T-helper 22 cell (primary cell): ENCODE measurements at places on chromosomes 4 and X.

DNA sequence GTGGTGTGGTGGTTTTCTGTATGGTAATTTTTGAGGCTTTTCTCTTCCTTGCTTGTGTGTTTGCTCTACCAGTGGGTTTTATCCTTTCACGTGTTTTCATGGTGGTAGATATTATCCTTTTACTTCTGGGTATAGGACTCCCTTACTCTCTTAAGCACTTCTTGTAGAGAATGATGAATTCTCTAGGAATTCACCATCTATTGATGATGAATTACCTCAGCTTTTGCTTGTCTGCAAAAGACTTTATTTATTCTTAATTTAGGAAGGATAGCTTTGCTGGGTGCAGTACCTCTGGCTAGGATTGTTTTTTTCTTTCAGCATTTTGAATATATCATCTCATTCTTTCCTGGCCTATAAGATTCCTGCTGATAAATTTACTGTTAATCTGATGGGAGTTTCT is 415.3 kb downstream of the PDGFC start:
- no peak for DNase-seq

GRCh38 chr4:48722509-48723446 is 57.3 kb downstream of the FRYL start:
- no peak for DNase-seq

DNA sequence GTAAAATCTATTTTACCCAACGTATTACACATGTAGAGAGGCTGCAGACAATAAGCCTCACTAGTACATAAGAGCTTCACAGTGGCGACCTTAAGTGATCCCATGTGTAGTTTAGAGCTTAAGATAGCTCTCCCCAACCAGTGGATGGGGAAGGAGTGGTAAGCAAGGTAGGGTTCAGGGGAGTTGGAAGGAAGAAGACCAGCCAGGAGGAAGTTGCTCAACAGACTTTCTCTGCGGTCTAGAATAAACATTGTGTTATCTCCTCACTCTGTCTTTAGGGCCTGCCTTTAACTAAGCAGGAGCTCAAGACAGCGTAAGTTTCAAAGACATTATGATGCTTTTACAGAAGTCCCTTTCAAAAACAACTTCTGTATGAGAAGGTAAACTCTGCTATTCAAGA is 16.8 kb downstream of the MEPE start:
- no peak for DNase-seq

- no peak for DNase-seq
Observed at GRCh38 chrX:31021537-31021936, 50.3 kb downstream of the FTHL17 start.

- DNase-seq, result no peak
Observed at GRCh38 chr4:140003876-140004548, 150.0 kb downstream of the MAML3 start.

DNA sequence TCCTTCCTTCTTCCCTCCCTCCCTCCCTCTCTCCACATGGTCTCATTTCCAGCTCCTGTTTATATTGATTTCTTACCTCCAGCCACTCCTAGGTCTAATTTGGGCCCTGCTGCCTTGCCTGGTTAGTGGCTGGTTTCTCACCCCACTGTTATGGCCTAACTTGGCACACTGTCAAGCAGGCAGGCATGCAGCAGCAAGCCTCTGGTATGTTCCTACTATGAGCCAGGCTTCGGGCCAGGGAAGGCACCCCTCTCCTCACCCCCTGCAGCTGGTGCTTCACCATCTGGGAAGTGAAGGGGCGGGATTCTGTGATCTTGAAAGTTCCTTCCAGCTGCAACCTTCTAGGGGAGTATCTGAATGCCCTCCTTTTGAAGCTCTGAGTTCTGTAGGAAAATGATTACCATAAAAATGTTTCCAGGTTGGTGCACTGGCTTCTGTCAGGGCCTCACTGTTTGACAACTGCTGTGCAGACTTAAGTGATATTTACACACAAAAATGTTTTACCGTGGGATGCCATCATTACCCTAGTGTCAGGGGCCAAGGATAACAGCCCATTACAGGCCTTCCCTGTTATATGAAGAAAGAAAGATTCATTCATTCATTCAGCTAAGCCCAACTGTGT is 10.1 kb upstream of the VMA21 start:
- no peak for DNase-seq

DNA sequence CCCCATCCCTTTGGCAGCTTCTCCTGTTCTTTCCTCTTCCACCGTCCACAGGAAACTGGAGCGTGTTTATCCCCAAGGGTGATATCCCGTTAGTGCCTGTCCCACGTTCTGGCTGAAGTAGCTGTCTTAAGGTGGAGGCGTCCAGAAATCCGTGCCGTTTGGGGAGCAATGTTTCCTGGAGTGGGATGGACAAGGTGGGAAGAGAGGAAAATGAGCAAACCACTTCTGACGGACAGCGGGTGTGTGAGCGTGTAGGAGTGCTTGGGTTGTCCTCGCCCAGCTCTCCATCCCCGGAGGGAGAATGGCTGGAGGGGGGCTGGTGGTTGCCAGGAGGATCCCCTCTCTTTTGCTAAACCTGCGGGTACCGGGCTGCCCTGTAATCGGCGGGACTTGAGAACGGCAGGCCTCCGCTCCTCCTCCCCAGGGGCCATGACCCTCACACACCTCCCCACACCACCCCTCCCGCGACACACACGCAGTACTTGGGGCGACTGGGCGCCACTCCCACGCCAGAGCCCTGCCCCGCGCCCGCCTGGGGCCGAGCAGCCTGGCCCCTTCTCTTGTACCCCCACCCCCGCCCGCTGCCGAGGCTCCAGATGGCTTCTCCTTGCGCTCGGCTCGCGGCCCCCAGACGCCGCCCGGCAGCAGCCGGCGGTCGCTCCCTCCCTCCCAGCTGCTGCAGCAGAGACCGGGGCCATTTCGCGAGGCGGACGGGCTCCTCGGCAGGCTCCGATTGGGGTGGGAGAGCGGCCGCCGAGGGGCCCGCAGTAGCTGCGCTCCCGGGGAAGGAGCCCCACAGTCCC is 13.9 kb upstream of the PRDM8 start:
- peak; percentile 26 for DNase-seq

DNA sequence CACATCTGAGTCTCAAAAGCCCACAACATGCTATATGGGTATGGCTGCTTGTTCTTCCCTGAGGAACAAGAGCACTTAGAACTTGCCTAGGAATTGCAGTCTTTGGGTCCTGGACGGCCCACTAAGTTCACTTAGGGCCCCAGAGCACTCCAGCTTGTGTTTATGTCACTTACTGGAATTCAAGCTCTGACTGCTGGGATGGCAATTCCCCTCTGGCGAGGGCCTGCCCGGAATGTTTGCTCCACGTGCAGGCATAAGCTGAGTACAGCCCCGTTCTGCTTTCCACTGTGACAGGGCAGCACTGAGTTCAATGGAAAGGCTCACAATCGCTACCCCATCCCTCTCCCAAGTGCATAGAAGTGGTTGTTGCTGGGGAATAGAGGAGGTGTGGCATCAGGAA is 25.9 kb upstream of the RASSF6 start:
- no peak for DNase-seq

DNA sequence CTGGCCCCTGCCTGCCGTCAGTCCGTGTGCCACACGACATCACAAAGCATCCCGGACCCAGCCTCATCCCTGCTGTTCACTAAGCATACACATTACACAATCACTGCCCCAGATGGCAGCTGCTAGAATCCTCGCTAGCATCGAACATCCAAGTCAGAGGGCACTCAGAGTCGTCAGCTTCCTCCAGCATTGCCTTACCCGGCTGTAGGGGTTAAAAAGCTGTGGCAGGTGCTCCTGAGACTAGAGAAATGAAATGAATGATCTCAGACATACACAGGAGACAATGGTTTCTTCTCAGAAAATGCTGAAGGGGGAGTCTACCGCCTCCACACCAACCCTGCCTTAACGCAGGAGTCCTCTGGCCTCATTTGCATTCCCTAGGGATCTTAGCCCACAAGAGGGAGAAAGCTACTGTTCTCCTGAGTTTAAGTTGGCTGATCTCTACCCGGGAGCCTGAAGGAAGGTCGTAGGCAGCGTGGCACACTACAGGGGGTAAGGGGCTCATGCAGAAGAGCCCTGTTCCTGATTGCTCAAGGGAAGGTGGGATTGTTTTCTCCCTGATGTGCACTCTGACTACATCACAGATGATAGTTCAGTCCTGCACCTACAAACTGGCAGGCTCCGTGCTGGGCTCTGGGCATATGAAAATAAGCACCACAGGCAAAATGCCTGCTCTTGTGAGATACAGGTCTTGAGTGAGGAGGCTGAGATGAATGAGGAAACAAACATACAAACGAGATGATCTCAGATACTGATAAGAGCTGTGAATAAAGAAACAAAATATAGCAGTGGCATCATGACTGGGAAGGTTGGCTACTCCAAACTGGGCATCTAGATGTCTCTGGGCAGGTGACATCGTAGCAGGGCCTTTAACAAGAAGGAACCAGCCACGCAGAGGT is 2.6 kb upstream of the KIAA0232 start:
- DNase-seq, result no peak

DNA sequence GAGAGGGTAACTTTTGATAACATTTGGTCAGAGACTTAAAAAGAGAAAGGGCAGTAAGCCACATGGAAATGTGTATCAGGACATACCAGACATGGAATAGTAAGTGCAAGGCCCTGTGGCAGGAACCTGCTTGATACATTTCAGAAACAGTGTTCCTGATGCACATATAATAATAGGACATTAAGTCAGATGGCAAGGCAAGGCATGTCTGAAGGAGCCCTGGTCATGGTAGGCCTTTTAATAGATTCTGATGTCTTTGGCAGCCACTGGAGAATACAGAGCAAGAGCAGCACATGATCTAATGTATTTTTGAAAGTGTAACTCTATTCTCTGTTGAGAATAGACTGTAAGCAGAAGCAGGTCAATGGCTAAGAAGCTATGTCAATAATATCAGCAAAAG is 279.7 kb downstream of the CAMK2D start:
- no peak for DNase-seq

GRCh38 chr4:15683143-15683495 is 1.5 kb downstream of the FAM200B start:
- DNase-seq, result no peak

DNA sequence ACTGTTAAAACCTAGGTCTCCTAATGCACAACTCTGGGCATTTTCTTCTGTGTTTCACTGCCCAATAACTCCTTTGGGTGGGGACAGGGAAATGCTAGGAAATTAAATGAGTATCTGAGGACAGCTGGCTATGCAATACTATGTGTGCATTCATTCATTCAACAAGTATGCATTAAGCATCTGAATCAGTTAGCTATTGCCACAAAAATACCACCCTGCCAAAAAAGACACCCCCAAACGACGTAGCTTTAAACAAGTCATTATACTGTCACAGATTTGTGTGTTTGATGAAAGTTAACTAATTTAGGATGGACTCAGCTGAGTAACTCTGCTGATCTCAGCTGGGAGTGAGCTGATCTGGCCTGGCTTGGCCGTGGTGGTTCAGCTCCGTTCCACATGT is 29.8 kb upstream of the PTCHD1 start:
- DNase-seq, result no peak

DNA sequence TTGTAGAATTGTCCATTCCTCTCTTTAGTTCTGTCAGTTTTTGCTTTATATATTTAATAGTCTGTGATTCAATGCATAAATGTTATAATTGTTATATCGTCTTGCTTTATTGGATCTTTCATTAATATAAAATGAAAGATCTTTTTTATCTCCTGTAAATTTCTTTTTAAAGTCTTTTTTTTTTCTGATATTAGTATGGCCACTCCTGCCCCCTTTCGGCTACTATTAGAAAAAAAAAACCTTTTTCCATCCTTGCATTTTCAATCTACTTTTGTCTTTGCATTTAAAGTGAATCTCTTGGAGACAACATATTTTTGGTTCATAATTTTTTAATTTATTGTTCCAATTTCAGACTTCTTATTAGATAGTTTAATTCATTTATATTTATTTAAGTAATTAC is 677.4 kb upstream of the NDST4 start:
- no peak for DNase-seq

- DNase-seq, result no peak
Observed at GRCh38 chr4:141391771-141392170, 171.1 kb downstream of the ZNF330 start.

DNA sequence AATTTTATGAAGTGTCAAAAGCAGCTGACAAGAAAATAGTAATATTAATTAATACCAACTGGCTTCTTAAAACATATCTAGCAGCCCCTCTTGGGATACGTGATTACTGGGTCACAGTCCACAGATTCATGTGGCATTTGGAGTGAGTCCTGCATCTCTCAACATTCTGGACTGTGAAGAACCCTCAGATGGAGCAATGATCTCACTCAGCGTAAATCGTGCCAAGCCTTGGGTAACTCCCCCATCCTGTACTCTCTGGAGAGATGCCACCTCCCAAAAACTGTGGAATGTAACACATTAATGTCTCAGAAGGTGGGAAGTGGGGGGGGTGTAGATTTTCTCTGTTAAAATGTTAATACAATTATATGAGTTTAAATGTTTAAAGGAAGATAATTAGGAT is 118.2 kb upstream of the IQCM start:
- DNase-seq, result no peak

DNA sequence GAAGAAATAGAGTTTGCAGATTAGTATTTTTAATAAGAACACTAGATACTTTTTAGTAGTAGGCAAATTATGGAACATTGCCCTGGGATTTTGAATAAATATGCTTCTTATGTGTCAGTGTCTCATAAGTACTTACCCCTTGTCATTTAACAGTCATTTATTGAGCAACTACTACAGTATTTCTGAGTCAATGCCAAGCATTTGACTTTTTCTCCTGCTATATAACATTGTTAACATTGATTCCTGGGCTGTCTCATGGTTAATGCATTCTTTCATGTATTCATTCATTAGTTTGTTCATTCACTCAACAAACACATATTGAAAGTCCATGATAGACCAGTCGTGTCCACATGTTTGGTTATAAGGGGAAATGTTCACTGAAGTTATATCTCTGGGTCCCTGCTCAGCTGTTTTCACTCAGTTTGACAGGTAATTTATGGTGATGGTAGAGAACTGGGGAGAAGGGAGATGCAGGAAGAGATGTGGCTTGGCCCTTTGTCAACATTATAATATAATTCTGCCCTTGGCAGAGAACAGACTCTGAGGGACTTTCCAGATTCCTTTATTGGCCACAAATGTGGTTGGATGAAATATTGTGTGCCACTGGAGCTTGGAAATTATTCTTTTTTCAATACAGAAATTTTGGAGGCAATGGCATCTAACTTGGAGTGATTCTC is 49.8 kb downstream of the OSTC start:
- no peak for DNase-seq

- no peak for DNase-seq
Observed at GRCh38 chr4:8343262-8343966, 73.9 kb downstream of the HTRA3 start.

- no peak for DNase-seq
Observed at GRCh38 chr4:185119927-185120630, 23.0 kb upstream of the SLC25A4 start.

- no peak for DNase-seq
Observed at GRCh38 chr4:2789793-2790582, 2.9 kb upstream of the SH3BP2 start.

GRCh38 chr4:153332936-153333335 is 11.6 kb upstream of the MND1 start:
- no peak for DNase-seq

- peak; percentile 45 for DNase-seq
Observed at GRCh38 chr4:6674500-6675149, 19.1 kb upstream of the S100P start.

DNA sequence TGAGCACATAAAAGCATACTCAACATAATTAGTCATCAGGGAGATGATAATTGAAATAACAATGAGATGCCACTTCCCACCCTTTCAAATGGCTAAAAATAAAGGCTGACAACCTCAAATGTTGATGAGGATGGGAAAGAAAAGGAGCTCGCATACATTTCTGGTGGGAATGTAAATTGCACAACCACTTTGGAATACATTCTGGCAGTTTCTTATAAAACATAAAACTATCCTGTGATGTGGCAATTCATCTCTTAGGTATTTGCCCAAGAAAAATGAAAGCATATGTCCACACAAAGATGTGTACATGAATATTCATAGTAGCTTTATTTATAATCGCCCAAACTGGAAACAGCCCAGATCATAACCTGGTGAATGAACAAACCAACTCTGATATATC is 687 bp upstream of the ZNF275 start:
- no peak for DNase-seq
